GM12892 (cell line): ENCODE measurements at places on chromosomes 7 and 10.

DNA sequence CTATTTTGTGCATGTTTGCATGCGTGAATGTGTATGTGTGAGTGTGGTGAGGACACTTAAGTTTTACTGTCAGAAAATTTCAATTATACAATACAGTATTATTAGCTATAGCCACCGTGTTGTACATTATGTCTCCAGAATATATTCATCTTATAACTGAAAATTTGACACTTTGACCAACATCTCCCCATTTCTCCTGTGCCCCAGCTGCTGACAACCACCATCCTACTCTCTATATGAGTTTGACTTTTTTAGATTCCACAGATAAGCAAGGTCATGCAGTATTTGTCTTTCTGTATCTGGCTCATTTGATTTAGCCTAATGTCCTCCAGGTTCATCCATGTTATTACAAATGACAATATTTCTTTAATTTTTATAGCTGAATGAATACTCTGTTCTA lies 195.0 kb downstream of the GPR37 start:
- no peak for DNase-seq

DNA sequence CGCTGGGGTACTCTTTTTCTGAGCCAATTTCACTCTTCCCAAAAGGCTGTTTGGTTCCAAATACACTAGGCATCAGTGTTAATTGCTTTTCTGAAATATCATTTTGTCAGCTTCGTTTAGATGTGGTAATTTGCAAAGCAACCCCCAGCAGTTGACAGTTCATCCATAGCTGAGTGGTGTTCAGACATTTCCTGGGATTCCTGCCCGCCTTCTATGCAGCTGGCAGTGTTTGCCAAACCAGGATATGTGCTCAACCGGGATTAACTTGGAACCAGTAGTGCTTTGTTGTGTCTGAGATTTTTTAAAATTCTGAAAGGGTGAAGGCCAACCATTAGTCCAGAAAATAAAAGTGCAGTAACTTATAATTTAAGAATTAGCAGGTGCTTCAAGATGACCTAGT lies 25.2 kb upstream of the MKLN1 start:
- no peak for DNase-seq

- no peak for DNase-seq
Measured at GRCh38 chr10:22244001-22244400, 26.2 kb upstream of the EBLN1 start.

DNA sequence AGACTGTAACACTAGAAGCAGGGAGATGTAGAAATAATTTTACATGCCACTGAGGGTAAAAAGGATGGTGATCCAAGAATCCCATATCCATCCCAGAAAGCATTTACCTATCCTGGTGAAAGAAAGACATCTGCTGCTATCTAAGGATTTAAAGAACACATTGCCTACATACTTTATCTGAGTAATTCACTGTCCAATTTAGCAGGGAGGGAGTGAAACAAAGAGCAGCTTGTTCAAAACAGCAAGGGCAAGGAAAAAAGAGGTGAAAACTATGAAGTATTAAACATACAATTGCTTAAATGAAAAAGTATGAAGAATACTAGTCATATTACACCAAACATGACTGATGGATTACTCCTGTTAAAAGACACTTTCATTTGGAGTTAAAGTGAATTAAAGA lies 206.2 kb downstream of the PPP1R9A start:
- DNase-seq: no peak

GRCh38 chr10:21055339-21056135 lies 158.4 kb upstream of the NEBL start:
- DNase-seq: no peak
